ENCODE measurements at places on chromosomes 2 and 18.

DNA sequence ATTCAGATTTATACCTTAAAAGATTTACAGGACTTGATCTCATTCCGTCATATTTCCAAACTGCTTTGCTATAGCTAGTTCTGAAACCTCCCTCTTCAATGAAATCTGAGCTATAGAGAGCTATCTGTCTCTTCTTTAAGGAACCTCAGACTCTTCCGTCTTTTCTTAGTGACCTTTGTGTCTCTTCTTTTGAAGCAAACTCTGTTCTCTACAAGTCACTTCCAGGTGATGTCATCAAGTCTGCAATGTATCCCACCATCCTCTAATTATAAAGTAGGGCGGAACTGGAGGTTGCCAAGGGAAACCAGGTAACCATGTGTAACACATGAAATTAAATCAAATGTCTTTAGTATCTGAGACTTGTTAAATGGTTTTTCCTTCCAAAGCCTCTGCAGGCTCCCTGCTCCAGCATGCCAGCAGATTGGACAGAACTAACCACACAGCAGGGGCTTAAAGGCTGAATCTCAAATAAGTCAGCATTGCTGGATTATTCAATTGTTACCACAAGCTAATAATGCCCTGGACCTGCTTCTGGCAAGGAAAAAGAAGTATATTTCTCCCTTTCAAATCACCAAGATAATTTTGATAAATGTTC is 41.2 kb upstream of the PEX13 start:
- no peak for DNase-seq

- no peak for DNase-seq
These were observed 474.9 kb upstream of the TCF4 start for GRCh38 chr18:56062931-56063330.

GRCh38 chr2:107025869-107026380 is 140.0 kb upstream of the ST6GAL2 start:
- no peak for DNase-seq

- no peak for DNase-seq
These were observed 257.0 kb upstream of the GYPC start for GRCh38 chr2:126399001-126399400.

- DNase-seq = no peak
These were observed 1.6 kb upstream of the PSTPIP2 start for GRCh38 chr18:46073474-46074331.

GRCh38 chr2:219459460-219460311 is 25.0 kb downstream of the SPEG start:
- DNase-seq = peak; percentile 86

GRCh38 chr2:158969715-158970240 is 1.3 kb downstream of the TANC1 start:
- peak; percentile 54 for DNase-seq

DNA sequence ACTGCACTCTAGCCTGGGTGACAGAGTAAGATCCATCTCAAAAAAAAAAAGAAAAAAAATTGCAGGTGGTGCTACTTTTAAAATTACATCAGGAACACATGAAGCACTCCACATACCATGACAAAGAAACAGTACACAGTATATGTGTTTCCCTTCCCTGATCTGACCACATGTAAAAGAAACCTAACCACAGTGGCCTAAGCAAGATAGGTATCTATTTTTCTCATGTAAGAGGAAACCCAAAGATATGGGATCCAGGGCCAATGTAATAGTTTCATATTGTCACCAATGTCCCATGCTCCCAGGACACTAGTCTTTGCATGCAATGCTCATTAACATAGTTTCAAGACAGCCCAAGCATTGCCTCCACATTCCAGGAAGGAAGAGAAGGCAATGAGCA is 99.9 kb downstream of the DYM start:
- no peak for DNase-seq

- no peak for DNase-seq
These were observed 66.5 kb downstream of the ALPK2 start for GRCh38 chr18:58562146-58562998.

- DNase-seq = no peak
These were observed 79.0 kb upstream of the ID2 start for GRCh38 chr2:8602809-8603208.

DNA sequence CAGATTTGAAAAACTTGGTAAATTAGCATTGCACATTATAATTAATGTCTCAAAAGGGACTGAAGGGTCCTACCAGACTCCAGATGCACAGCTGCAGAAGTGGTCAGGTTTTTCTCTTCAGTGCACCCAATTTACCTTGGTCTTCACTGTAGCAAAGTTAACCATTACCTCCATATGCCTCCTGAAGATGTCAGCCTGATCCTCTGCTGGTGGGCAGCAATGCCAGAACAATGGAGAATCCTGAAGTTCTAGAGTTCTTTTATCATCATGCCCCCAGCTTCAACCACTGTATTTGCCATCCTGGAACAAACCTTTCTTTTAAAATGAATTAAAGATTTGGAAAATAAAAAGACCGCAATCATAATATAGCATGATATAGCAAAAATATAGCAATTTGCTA is 1774.8 kb upstream of the CELF4 start:
- DNase-seq = no peak

- DNase-seq = no peak
These were observed 2.3 kb downstream of the HES6 start for GRCh38 chr2:238237431-238238135.

DNA sequence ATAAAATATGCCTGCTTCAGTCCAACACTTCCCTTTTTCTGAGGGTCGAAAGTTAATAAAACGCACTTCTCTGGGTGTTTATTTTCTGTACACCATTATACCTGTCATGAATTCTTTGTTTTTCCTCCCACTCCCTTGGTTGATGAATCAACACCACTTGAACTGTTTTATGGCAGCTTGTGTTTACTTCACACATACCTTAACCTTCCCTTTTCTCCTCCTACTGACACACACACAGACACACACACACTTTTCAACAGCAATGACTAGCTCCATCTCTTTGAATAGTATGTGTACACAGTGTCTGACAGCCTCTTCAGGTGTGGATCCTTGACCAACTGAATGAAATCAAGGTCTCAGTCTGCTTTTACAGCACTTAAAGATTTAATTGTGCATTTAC is 91.3 kb downstream of the SATB2 start:
- no peak for DNase-seq

GRCh38 chr2:217045700-217046475 is 186.0 kb upstream of the TNP1 start:
- no peak for DNase-seq

DNA sequence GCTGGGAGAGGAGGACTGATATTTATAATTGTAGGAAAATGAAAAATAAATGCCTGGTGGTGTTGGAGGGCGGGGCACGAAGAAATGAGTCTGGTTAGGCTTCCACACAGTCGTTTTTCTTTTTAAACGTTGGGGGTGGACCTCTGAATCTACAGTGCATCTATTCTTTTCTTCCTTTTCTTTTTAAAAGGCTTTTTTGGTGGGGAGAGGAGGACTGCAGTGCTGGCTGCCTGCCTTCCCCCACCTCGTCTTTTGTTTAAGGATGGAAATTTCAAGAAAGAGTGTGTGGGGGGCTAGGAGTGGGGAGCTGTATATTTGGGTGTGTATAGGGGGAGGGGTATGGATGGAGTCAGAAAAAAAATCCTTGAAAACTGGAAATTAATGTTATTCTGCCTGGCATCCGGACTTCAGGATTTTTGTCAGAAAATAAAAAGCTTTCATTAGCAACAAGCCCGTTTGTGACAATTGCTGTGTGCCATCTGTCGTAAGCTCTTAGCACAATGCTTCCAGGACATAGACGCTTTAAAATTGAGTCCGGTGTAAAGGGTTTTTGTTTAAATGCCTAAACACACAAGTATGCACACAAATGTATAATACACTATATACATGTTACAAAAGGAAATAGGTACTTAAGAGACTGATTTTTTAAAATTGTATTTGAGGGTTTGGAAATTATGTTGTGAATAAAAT is 1.1 kb downstream of the MAP2 start:
- DNase-seq = no peak

DNA sequence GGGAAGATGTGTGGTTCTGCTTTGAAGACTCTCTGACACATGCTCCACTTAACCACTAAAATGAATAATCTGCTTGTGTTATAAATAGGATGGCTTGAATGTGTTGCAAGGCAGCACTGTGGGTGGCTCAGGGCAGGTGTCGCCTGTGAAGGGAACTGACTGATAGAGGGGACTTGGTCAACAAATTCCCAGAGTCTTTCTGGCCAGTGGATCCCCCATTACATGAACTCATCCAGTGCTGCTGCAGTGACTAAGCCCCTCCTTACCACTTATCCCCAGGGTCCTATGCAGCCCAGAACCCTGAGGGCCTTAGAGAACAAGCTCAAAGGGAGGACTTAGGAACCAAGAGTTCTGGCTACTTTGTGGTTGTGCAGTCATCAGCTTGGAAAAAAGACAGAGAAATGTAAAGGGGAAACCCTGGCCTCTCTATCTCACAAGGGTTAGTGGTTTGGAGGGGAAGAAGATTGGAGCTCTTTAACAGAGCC is 226.2 kb upstream of the TNP1 start:
- DNase-seq = no peak

DNA sequence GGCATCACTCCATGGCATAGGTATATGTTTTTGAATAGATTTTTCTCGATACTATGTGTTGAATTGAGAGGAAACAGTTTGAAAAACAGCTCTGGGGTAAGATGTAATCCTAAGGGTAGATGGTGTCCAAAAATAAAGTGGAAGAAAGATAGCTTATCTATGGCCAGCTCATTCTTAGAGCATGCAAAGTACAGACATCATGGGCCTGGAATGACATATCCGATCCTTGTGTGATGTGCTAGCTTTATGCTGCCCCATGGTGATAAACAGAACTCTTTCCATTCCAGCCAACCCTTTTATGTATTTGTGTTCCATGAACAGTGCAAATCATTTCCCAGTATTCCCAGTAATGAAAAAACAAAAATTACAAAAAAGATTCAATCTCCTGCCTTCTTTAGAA is 390.2 kb upstream of the NXPH2 start:
- no peak for DNase-seq

DNA sequence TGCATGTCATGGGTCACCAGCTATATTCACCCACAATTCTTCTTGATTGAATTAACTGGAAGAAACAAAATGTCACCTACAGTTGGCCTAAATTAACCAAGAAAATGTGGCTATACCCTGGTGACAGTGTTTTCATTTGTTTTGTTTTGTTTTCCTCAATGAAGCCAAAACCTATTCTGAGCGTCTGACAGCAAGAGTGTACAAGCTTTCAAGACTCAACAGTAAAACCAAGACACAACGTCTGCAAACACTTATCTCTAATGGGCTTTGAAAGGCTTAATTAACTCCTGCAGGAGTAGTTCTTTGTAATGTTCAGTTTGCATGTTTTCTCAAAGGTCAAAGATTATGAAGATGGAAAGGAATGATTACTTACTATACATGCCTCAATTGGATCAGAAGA is 827.6 kb upstream of the KLHL29 start:
- no peak for DNase-seq

- DNase-seq = no peak
These were observed 57.8 kb upstream of the CHN1 start for GRCh38 chr2:175062787-175063585.

GRCh38 chr18:31478688-31479087 is 19.3 kb upstream of the DSG2 start:
- DNase-seq = no peak

DNA sequence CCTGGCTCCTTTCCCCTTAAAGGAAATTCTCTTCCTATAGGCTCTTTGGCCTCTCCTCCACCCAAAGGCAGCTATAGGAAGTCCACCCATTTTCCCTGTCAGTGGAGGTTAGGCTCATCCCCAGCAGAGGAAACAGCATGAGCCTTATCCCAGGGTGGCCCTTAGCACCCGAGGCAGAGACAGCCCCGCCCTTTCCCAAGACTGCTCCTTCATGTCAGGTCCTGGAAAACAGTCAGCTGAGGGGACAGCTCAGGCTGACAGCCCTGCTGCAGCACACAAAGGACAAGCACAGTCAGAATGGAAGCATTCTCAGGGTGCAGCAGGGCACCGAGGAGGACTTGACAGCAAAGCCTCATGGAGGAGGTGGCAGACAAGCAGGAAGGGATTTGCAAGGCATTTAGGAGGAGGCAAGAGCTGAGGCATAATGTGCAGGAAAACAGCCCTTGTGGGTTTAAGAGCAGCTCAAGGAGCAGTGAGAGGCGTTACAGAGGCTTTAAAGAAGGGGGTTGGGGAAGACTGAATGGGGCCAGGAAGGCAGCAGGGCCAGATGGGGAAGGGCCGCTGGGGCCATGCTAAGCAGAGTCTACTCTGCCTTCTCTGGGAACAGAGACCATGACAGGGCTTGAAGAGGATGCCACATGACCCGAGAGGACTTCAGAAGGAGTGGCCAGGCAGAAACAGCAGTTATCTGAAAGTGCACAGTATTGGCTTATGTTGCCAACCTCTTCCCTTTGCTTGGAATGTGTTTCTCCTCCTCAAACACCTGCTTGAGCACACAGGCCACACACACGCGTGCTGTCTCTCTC is 216.6 kb downstream of the SH3BP4 start:
- no peak for DNase-seq

GRCh38 chr2:160252900-160253299 is 52.8 kb upstream of the ITGB6 start:
- no peak for DNase-seq

- DNase-seq = peak; percentile 78
These were observed 1184.0 kb upstream of the GYPC start for GRCh38 chr2:125471963-125472362.

DNA sequence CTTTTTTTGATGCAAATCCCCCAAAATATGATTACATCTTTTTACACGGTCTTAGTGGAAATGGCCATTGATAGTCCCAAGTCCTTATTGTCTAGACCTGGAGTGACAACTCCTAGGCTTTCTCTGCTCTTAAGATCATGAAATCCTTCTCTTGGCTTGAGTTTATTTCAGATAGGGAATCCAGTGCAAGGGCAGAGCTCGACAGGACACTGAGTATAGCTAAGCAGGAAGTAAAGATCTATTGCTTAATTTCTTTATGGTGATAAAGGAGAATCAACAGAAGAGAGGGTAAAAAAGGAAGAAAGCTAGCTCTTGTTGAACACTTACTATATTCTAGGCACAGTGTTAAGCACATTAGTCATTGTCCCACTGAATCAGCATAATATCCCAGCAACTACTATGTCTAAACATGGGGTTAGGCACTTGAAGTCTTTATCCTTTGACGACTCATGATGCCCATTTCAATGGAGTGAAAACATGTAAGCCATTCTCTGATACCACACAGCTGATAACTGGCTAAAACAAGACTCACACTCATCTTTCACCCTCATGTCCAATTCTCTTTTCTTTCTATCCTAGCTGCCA is 74.1 kb upstream of the LRATD1 start:
- no peak for DNase-seq

GRCh38 chr18:42956287-42956686 is 159.2 kb downstream of the RIT2 start:
- DNase-seq = no peak

DNA sequence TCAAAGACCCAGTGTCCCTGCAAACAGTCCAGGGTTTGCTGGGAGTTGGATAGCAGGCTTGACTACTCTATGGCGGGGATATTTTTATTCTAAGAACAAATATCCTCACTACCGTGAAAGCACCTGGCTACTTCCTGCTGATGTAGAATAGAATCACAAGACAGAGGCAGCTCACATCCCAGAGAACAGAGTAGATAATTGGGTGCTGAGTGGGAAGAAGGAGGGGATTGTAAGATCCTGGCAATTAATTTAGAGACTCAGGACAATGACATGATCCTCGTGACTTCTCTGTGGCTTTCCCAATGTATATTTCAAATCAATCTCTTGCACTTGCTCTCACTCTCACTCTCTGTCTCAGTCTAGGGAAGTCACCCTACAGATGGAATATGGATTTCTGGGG is 341.9 kb upstream of the DCC start:
- DNase-seq = no peak

- no peak for DNase-seq
These were observed 35.2 kb downstream of the FOSL2 start for GRCh38 chr2:28427741-28428415.

All from ecto neural progenitor cell (in vitro differentiated cells).